T-helper 2 cell (primary cell): ENCODE measurements at places on chromosomes 12 and 14.

DNA sequence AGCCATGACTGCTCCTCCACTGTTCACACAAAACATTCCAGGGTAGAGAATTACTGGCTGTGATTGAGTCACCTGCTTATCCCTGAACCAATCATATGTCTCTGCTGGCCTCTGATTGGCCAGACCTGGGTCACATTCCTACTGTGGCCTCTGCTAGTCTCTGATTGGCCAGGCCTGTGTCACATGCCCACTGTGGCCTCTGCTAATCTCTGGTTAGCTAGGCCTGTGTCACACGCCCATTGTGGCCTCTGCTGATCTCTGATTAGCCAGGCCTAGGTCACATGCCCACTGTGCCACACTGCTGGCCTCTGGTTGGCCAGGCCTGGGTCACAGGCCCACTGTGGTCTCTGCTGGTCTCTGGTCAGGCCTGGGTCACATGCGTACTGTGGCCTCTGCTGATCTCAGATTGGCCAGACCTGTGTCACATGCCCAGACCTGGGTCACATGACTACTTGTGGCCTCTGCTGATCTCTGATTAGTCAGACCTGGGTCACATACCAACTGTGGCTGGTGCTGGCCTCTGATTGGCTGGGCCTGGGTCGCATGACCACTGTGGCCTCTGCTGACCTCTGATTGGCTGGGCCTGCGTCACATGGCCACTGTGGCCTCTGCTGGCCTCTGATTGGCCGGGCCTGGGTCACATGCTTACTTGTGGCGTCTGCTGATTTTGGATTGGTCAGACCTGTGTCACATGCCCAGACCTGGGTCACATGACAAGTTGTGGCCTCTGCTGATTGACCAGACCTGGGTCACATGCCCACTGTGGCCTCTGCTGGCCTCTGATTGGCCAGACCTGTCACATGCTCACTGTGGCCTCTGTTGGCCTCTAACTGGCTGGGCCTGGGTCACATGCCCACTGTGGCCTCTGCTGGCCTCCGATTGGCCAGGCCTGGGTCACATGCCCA is 251.6 kb downstream of the SLC15A4 start:
- no peak for DNase-seq

- DNase-seq, result no peak
These were observed 149.4 kb downstream of the GPR65 start for GRCh38 chr14:88154321-88154720.

DNA sequence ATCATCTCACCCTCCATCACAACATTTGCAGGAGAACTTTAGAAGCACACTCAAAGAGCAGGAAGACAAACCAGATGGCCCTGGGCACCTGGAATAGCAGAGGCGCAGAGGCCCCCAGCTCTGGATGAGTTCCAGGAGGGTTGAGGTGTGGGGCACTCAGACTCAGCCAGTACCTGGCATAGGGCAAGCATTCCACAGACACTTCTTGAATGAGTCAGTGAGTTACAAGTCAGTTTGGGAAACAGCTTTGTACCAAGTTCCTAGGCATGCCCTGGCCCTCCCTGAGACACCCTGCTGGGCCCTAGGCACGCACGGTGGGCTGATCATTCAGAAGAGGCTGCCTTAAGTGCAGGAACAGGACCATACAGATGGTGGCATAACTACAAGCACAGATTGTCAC is 54.3 kb downstream of the MAP3K9 start:
- no peak for DNase-seq

DNA sequence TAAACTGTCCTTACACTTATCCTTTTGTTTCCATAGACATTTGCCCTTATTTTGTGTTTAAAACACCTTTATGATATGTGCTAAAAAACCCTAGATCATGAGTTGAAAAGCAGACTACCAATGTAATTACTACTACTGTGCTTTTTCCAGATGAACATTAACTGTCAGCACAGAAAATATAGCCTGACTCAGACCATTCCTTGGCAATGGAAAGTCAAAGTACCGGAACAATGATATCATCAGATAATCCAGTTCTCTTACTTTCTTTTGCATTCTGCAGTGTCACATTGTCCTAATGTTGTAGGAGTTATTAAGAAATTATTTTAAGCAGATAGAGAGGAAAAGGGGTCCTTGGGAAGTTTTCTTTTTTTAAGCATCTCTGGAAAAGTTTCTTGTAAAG is 1189.0 kb upstream of the FLRT2 start:
- DNase-seq, result no peak

- no peak for DNase-seq
These were observed 1.7 kb upstream of the LDHB start for GRCh38 chr12:21659383-21659782.

- no peak for DNase-seq
These were observed 688 bp downstream of the ZNF26 start for GRCh38 chr12:132986885-132987225.

DNA sequence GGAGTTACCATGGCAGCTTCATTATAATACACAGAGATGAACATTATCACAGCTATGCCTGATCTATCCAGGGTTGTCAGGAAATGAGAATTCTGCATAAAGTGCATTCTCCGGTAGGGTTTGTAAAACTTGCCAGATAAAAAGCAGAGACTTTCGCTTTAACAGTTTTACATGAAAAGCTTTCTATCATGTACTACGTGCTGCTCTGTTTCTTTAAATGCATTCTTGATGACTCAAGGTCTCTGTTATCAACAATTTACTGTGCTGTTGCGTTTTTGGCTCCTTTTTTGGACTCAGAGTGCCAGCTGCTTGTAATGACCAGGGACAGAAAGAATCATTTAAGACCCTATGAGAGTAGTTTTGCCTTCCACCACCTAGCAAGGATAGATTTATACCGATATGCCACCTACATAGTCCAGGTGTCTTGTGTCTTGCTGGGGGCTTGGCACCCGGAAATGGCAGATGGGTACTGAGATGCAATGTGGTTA is 371.2 kb downstream of the BTG1 start:
- DNase-seq, result no peak
